ENCODE measurements at places on chromosomes 1 and 21.

DNA sequence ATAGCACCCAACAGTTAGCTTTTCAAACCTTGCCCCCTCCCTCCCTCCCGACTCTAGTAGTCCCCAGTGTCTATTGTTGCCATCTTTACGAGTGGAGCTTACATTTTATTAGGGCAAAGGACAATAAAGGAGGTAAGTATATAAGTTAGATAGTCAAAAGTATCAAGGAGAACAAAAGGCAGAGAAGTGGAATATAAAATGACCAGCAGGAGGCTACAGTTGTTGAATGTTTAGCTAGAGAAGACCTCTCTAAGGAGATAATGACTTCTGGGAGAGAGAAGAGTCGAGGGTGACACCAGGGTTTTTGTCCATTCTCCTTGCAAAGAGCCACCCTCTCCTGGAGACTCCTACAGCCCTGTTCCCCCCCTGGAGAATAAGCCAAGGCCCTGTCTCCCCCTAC, 48.7 kb downstream of the SYT6 start:
- no peak for DNase-seq

DNA sequence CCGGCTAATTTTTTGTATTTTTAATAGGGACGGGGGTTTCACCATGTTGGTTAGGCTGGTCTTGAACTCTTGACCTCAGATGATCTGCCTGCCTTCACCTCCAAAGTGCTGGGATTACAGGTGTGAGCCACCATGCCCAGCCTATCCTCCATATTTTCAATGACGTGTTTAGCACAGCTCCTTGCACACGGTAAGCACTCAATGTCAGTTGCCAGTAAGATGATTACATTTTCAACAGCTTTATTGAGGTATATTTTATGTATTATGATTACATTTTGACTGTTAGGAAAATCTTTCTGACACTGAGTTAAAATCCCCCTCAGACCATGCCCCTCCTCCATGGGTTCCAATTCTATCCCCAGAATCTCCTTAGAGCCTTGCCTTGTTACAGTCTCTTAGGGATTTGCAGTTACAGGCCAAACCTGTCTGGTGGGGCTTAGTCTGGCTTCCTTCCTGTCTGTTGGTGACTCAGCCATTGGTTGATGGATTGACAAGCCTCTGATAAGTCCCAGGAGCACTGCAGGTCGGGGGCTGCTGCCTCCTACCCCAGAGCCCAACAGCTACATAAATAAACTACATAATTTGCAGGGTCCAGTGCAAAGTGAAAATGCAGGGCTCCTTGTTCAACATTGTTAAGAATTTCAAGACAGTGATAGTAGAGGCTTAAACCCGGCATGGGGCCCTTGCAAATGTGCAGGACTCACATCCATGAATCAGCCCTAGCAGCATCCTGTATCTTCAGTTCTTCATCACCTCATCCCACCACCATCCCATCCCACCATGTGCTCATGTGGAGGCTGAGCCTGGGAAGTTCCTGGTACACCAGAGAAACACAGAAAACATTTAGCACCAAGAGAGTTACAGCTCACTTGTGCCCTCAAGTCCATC, 23.4 kb downstream of the COA7 start:
- DNase-seq, result no peak

- no peak for DNase-seq
These were observed 68.7 kb downstream of the DENND1B start for GRCh38 chr1:197706601-197707000.

GRCh38 chr1:203555076-203555475, 61.1 kb downstream of the OPTC start:
- DNase-seq, result no peak

- no peak for DNase-seq
These were observed 97.8 kb downstream of the BEND5 start for GRCh38 chr1:48678710-48679505.

DNA sequence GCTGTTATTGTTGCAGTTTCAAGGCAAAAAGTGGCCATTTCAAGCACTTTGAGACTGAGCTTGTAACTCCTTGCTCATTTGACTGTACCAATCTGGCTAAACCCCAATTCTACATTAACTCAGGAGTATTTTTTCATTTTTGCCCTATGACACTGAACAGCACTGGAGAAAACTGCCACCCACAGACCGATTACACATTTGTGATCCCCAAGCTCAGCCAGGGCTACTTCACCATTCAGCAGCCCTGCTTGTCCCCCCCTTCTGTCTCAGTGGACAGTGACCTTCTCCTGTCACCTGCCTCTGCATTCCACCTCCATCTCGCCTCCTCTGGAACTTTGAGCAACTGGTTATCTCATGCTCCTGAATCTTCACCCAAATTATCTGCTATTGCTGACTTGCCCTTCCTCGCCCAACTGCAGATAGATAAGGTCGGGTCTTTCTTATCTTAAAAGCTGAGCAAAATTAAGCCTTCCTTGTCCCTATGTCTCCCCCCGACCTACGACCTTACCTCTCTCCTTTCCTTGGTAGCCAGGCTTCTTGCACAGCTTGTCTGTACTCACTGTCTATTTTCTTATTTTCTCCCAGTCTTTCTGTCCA, 25.3 kb downstream of the SPATA46 start:
- no peak for DNase-seq

- no peak for DNase-seq
These were observed 1433.1 kb downstream of the PLA2G4A start for GRCh38 chr1:188261849-188262248.

DNA sequence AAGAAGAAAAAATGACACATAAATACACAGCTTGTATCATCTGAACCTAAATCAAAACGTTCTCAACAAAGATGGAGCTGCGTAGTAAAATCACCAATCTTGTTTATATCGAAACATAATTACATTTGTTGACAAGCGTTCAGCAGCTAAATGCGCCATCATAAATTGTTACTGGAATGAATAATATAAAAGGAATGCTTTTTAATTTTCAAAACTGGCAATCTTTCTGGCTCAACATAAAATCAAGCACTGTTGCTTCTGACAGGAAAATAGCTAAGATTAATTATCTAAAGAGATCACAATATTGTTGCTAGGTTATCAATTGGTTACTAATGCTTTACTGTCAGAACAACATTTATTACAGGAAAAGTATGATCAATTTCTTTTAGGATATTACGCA, 181.5 kb downstream of the GPATCH2 start:
- no peak for DNase-seq

- DNase-seq, result no peak
These were observed 2.5 kb downstream of the ADAR start for GRCh38 chr1:154605534-154605933.

DNA sequence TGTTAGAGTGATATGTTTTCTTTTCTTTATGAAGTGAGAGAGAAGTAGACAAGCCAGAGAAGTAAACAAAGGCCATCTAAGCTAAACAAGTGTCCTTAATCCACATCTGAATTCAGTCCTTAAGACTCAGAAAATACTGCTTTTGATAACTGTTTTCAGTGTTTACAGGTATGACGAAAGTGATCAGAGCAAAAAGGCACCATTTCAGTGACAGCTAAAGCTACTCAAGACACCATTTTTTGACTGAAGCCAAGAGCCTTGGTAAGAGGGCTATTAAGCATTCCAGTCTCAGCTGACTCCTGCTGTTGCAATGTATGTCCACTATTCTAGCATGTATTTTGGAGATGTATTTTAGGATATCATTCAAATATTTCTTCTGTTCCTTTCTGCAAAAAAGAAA, 4.1 kb downstream of the KMO start:
- no peak for DNase-seq

DNA sequence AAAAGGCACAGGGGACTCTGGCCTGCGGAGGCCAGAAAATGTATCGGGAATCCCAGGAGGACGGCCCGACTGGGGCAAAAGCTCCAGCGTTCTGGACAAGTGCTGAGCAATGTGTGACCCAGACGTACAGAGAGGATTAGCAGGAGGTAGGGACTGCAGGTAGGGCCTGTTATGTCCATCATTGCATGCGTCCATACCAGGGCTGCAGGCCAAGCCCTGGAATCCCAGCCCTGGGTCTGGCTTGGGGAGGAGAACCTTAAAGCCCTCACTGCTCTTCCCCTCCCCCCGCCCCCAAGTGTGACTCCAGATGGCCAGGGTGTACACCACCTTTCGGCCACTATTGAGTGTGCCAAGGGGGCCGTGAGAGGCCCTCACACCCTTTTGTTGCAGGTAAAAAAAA, 2.0 kb downstream of the RNF207 start:
- no peak for DNase-seq

GRCh38 chr1:109636201-109636952, 16.7 kb downstream of the AMPD2 start:
- DNase-seq, result no peak

GRCh38 chr1:247551721-247552120, 2.8 kb downstream of the GCSAML start:
- no peak for DNase-seq

DNA sequence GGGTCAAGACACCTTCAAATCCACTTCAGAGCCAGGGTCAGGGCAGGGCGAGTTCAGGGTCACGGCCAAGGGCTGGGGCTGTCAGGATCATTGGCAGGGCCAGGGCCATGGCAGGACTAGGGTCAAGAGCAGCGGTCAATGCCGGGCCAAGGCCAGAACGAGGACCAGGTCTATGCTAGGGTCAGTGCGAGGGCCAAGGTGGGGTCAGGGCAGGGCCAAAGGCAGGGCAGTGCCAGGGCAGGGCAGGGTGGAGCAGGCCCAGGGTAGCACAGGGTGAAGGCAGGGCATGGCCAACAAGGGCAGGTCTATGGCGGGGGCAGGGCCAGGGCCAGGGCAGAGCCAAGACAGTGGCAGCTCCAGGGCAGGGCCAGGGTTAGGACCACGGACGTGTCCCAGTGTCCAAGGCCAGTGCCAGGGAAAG, 154.0 kb downstream of the LIPI start:
- no peak for DNase-seq

All from activated CD4-positive, alpha-beta T cell treated with anti-CD3 and anti-CD28 coated beads, Interleukin-2, amount 50 U/mL, for 4 hours (primary cell).